ENCODE measurements at places on chromosomes 6 and 20. TPM values are rescaled to one million over a fixed set of nuclear protein-coding genes. Genes with fewer than 3 reads are reported as not detected.

The KCTD20 gene
- polyA plus RNA-seq = 93.3 TPM

The BFSP1 gene
- 2.3 TPM for polyA plus RNA-seq

The CAGE1 gene
- polyA plus RNA-seq = not detected

The SPATS1 gene
- not detected for polyA plus RNA-seq

The BPIFA1 gene
- not detected for polyA plus RNA-seq

The ATP5F1E gene
- 70.8 TPM for polyA plus RNA-seq

The KHDC1L gene
- polyA plus RNA-seq = 0.22 TPM

The OPN5 gene
- polyA plus RNA-seq = not detected

The CHMP4B gene
- 92.4 TPM for polyA plus RNA-seq

The CD93 gene
- 0.02 TPM for polyA plus RNA-seq

The TMC2 gene
- polyA plus RNA-seq = not detected

The ARFRP1 gene
- polyA plus RNA-seq = 21.4 TPM

The BNIP5 gene
- polyA plus RNA-seq = not detected

The TTK gene
- 5.1 TPM for polyA plus RNA-seq

The WRNIP1 gene
- 35.2 TPM for polyA plus RNA-seq

The GUCA1A gene
- 1.9 TPM for polyA plus RNA-seq

The ENPP1 gene
- polyA plus RNA-seq = 22.5 TPM

The RFX6 gene
- polyA plus RNA-seq = not detected

The DAAM2 gene
- polyA plus RNA-seq = 3.5 TPM

The NHLRC1 gene
- polyA plus RNA-seq = 1.4 TPM

The EFCAB8 gene
- polyA plus RNA-seq = not detected

The TRERF1 gene
- polyA plus RNA-seq = 9.0 TPM

The TGM3 gene
- polyA plus RNA-seq = not detected

The SLC22A23 gene
- 0.12 TPM for polyA plus RNA-seq

The MEP1A gene
- not detected for polyA plus RNA-seq

The COL12A1 gene
- 1,042 TPM for polyA plus RNA-seq

The ULBP3 gene
- polyA plus RNA-seq = 13.1 TPM

The OPRL1 gene
- polyA plus RNA-seq = 0.86 TPM

The TMEM200A gene
- polyA plus RNA-seq = 29.0 TPM

The GNAS-AS1 gene
- polyA plus RNA-seq = 0.65 TPM

The FAM209B gene
- polyA plus RNA-seq = not detected
